NAMALWA (cell line): ENCODE measurements at places on chromosomes 16 and 17.
A peak's percentile ranks its signal among the peaks of the same experiment; 100 is the strongest.

GRCh38 chr17:66632731-66633130 is 202.2 kb upstream of the CACNG5 start:
- no peak for DNase-seq

DNA sequence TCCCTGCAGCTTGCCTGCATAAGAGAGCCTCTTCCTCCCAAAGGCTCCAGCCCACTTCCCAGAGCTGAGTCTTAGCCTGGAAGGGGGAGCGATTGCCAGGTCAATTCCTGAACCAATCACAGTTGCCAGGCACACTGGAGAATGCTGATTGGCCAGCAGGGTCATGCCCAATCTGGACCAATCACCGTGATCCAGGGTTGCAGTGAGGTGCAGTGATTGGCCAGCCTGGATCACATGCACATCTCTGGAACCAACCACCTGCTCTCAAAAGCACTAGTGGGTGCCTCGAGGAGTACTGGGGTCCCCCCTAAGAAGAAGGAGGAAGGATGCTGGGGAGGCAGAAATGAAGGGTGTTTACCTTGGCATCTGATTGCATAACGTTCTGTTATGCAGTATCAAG is 18.4 kb downstream of the NAGPA start:
- peak; percentile 44 for DNase-seq

GRCh38 chr17:19346351-19347255 is 15.9 kb downstream of the B9D1 start:
- DNase-seq = peak; percentile 46

- DNase-seq = no peak
Observed at GRCh38 chr16:19138601-19139000, 24.8 kb downstream of the ITPRIPL2 start.

DNA sequence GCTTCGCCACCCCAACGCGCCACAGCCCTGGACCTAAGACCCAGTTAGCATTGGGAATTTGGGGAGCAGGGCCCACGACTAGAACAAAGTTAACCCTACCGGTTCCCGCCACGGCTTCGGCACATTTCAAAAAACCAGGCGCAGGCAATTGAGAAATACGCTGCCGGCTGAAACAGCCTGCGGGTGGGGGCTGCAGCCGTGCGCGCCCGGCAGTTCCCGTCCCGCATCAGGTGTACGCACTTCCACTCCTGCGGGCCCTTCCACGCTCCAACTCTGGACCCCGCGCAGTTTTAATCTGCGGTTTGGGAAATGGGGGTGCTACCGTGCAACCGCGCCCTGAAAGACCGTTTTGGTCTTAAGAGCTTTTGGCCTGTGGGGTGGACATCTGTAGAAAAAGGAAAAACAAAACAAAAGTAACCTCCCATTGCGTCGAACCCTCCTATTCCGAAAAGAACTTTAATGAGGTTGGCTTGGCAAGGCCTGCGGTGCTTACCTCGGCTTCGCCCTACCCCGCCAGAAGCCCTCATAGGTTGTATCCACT is 7.1 kb downstream of the IRX5 start:
- DNase-seq = no peak

GRCh38 chr17:8503368-8503767 is 67.7 kb downstream of the NDEL1 start:
- DNase-seq = no peak

- DNase-seq = no peak
Observed at GRCh38 chr17:260031-260791, 78.8 kb upstream of the DOC2B start.
